H9 (cell line): ENCODE measurements at places on chromosomes 11 and 22.

DNA sequence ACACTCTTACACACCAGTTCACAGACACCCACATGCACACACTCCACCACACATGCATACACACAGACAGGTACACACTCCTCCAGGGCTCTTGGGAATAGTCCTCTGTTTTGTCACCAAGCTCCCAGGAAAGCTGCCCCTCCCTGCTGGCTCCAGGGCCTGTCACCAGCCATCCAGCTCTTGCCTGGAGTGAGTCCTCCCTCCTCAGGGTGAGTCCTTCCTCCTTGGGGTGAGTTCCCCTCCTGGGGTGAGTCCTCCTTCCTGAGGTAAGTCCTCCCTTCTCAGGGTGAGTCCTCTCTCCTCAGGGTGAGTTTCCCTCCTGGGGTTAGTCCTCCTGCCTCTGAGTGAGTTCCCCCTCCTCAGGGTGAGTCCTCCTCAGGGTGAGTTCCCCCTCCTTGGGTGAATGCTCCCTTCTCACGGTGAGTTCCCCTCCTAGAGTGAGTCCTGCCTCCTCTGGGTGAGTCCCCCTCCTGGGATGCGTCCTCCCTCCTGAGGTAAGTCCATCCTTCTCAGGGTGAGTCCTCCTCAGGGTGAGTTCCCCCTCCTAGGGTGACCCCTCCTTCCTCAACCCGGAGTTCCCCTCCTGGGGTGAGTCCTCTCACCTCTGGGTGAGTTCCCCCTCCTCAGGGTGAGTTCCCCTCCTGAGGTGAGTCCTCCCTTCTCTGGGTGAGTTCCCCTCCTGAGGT is 100.6 kb upstream of the FGF3 start:
- no peak for DNase-seq

DNA sequence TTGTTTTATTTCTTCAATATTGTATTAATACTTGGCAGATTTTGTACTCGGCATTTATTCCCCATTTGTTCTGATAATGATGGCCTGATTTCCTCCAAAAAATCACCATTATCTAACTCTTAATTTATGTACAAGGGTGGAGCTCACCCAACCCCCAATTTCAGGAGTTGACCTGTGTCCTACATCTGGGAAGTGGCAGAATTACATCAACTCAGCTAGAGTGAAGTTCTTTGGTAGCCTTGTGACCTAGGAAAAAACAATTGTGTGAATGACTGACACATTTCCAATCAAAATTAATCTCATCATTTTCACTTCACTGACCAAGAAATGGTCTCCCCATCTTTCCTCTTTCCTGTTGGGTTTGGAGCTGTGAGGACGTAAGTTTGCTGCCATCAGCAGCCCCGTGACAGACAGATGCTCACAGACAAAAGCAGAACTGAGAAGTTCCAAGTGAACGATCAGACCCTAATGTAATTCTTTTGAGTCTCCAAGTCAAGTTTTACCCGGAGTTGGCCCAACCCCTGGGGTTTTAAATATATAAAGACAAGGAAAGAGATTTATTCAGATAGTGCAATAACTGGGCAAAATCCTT is 16.6 kb upstream of the MS4A6E start:
- DNase-seq = no peak

DNA sequence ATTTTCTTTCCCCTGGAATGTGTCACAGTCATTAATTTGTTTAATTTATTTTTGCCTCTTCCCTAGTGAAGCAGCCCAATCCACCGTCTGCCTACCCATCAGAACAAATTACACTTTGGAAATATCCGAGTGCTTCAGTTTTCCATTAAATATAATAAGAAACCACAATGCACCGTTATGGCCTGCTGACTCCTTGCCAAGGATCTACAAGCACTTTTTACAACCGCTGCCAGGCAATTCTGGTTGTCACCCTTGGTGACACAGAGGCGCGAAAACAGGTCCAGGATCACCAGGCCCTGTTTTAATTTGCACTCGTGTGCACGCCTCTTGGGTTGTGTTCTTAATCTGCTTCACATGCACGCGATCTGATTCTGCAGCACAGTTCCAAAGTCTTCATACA is 43.9 kb downstream of the KIRREL3 start:
- DNase-seq = no peak

DNA sequence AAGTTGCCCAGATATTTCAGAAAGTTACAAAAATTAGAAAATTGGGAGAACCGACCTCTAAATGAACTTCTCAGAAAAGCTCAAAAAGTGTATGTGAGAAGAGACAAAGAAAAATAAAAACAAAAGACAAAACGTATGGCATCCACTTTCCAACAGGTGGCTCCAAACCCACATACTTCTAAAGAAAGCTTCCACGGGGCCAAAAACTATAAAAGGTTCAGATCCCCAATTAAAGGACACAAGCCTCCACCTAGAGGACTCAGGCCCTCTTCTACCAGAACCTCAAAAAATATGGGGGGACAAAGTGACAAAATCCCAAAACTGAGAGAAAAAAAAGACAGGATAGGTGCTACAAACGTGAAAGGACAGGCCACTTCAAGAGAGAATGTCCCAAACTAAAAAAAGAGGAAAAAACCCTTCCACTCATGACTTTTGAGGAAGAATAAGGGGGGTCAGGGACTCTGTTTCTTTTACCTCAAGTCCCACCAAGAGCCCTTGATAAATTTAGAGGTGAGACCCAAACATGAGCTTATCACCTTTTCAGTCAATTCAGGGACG is 8.8 kb downstream of the SCGB2A1 start:
- DNase-seq = no peak
